ENCODE measurements at places on chromosomes 1 and 21.

GRCh38 chr1:191912517-191912916 is 245.7 kb upstream of the RGS18 start:
- no peak for DNase-seq

GRCh38 chr1:150001415-150001814 is 9.1 kb downstream of the OTUD7B start:
- no peak for DNase-seq

- DNase-seq = no peak
Observed at GRCh38 chr1:92168657-92169056, 49.1 kb upstream of the C1orf146 start.

DNA sequence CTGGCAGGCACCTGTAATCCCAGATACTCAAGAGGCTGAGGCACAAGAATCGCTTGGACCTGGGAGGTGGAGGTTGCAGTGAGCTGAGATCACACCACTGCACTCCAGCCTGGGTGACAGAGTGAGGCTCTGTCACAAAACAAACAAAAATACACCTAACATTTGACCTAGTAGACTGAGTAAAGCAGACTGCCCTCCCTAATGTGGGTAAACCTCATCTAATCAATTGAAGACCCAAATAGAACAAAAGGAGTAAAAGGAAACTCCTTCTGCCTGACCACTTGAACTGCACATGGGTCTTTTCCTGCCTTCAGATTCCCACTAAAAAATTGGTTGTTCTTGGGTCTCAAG is 19.0 kb upstream of the RBM15 start:
- no peak for DNase-seq

DNA sequence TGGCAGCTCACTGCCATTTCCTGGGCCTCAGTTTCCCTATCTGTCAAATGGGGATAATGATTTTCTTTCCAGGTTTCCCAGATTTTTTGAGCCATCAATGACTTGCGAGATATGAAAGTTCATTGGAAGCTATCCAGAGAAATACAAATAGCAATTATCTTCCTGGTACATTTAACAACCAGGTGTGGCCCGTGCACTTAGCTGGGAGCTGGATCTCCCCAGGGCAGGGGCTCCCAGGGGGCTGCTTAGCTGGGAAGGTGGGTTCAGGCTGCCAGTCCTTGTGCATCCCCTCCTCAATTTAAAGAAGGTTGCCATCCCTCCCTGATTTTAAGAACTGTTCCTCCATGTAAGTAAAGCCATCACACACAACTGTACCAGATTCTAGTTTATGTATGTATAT is 3.6 kb upstream of the TMEM54 start:
- no peak for DNase-seq

- no peak for DNase-seq
Observed at GRCh38 chr1:26767714-26768113, 20.0 kb upstream of the PIGV start.

GRCh38 chr1:217527151-217527550 is 103.7 kb downstream of the GPATCH2 start:
- no peak for DNase-seq

GRCh38 chr21:45588871-45589491 is 46.7 kb upstream of the SLC19A1 start:
- no peak for DNase-seq

- no peak for DNase-seq
Observed at GRCh38 chr1:2812136-2812535, 10.6 kb upstream of the TTC34 start.

- DNase-seq = no peak
Observed at GRCh38 chr1:229110986-229111385, 159.9 kb upstream of the RAB4A start.

DNA sequence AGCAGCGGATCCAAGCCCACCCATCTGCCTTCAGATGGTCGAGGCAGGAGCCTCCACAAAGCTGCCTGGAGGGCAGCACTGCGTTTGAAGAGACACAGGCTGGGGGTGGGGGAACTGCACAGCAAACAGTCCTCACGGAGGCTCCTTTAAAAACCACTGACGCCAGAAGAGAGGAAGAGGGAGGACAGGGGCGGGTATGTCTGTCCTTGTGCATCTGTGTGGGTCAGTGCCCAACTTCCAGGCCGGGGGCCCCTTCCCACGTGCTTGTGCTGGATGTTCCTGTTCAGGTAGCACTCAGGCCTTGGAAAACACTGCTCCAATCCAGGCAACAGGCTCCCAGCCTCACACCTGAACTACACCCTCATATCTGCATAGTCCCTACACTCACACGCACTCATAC is 7.7 kb downstream of the AHDC1 start:
- no peak for DNase-seq

- no peak for DNase-seq
Observed at GRCh38 chr1:248856176-248856575, 2.7 kb downstream of the ZNF692 start.

DNA sequence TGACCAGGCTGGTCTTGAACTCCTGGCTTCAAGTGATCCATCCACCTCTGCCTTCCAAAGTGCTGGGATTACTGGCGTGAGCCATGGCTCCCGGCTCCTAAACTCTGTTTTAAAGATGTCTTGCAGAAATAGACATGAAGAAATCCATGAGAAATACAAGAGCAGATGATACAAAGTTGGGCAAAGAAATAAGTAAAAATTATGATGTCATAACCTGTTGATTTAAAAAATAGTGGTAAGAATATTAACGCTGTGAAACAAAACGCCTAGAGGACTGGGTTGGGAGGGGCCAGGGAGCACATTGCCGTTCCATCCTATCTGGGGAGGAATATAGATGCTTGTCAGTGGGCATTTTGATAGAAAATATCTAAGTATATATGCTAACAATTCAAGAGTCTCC is 1.2 kb upstream of the ITGB2 start:
- no peak for DNase-seq

DNA sequence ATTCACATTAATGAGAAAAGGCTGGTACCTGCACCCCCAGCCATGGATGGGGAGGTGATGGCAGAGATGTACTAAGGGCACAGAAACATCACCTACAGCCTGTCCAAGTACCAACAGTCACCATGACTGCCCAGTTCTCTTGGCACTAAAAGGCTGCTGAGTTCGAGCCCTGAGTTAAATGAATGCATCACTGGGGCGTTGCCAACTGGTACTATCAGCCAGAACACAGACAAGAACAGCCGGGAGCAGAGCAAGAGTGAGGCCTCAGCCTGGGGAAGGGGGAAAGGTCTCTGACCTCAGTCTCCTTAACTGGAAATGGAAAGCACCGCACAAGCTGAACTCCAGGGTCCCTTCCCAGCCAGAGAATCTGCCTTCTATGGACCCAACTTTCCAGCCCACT is 60.5 kb downstream of the GLIS1 start:
- DNase-seq = no peak

- no peak for DNase-seq
Observed at GRCh38 chr1:11027316-11027715, 14.9 kb downstream of the TARDBP start.

DNA sequence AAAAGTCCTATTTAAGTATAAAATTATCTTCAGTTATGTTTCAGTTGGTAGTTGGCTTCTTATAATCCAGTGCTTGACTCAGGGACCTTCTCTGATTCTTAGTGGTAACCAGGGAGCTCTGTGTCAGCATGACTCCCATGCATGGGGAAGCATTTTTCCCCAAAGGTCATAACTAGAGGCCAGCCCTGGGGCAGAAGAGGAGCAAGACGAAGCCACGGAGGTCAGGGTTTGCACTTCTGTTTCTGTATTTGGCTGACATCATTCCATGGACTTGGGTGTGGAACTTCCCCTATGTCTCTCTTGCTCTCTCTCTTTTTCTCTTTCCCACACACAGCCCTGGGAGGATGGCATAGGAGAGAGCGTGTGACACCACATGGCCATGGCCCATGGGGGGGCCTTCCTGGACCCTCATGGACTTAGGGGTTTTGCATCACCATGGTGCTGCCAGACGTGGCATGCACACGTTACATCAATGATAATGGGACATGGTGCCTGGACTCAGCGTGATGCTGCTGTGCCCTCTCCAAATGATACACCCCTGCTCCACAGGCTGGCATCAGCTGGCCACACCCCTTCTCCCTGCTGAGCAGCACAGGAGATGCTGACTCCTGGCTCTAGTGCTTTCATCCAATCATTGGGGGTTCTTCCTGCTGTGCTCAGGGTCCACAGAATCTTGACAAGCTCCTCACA is 260.5 kb downstream of the KCNJ6 start:
- no peak for DNase-seq

GRCh38 chr1:29793653-29794348 is 557.5 kb downstream of the PTPRU start:
- DNase-seq = no peak

DNA sequence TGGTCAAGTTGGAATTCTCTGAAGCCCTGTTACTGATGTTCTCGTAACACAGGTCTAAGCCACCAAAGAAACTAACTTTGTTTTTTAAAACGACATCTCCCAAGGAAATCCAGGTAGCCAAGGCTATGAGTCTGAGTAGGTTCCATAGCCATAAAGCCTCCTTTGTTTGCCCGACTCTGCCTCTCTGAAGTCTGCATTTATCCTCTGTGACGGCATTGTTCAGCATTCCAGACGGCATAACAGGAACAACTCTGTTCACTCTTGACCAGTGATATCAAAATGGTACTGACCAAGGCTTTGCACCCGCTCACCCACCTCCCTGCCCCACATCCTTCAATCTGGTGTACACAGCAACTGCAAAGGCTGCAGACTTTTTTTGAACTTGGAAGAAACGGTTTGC is 14.8 kb downstream of the URB1 start:
- DNase-seq = no peak

GRCh38 chr1:33322870-33323585 is 2.1 kb upstream of the A3GALT2 start:
- DNase-seq = no peak

- DNase-seq = no peak
Observed at GRCh38 chr1:60262701-60263100, 189.1 kb upstream of the C1orf87 start.

Data from iPS DF 19.7 (cell line).